Stimulated activated CD4-positive, alpha-beta T cell treated with anti-CD3 and anti-CD28 coated beads, TNF-alpha, amount 100 ng/mL, for 48 hours (primary cell): ENCODE measurements at places on chromosomes 2 and 18.

GRCh38 chr2:160214461-160215445 is 14.7 kb upstream of the ITGB6 start:
- DNase-seq: no peak

GRCh38 chr2:71880846-71881610 is 266.6 kb downstream of the CYP26B1 start:
- no peak for DNase-seq

DNA sequence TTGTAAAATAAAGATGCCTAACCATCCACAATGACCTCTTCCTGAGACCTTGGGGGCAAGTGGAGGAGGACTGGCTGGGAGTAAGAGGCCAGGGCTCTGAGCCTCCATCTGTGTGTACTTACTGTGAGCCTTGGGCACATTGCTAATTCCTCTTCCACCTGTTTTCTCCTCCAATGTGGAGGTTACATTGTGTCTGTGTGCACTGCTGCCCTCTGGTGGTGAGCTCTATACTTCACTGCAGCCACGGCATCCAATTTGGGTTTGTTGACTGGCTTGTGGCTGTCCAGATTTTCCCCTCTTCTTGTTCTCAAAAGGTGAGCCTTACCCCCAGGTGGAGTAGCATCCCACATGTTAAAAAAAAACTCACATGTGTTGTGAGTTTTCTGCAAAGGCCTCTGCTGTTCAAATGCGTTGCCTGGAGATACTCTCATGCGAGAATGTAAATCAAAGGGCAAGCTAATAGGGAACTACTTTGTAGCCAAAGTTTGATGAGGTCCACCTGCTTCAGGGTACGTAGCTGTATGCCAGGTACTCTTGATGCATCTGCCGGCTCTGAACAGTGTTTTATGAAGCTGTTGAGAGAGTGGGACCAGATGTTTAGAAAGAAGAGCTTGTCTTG is 80.8 kb downstream of the APOB start:
- peak; percentile 46 for DNase-seq

DNA sequence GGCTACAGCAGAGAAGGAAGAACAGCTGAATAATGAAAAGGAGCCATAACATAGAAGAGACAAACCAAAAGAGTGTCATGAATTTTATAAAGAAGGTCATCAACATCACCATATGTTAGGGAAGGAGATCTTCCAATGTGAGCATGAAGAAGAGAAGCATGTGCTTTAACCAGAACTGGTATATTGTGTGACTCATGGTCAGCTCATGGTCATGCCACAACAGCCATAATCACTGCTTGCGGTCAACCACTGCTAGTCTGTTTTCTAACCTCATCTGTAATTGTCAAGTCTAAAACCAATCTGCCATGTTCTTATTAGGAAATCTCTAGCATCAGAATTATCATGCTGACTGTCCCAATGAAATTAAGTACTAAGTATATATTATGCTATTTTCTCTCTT is 204.1 kb upstream of the VRK2 start:
- DNase-seq: no peak

- DNase-seq: no peak
Observed at GRCh38 chr2:17846676-17847075, 30.4 kb downstream of the MSGN1 start.

DNA sequence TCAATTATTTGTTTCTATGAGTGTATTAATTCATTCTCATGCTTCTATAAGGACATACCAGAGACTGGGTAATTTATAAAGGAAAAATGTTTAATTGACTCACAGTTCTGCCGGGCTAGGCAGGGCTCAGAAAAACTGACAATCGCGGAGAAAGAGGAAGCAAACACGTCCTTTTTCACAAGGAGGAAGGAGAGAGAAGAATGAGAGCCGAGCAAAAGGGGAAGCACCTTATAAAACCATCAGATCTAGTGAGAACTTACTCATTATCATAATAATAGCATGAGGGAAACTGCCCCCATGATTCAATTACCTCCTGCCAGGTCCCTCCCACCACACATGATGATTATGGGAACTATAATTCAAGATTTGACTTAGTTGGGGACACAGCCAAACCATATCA is 294.0 kb downstream of the DSC3 start:
- DNase-seq: no peak

DNA sequence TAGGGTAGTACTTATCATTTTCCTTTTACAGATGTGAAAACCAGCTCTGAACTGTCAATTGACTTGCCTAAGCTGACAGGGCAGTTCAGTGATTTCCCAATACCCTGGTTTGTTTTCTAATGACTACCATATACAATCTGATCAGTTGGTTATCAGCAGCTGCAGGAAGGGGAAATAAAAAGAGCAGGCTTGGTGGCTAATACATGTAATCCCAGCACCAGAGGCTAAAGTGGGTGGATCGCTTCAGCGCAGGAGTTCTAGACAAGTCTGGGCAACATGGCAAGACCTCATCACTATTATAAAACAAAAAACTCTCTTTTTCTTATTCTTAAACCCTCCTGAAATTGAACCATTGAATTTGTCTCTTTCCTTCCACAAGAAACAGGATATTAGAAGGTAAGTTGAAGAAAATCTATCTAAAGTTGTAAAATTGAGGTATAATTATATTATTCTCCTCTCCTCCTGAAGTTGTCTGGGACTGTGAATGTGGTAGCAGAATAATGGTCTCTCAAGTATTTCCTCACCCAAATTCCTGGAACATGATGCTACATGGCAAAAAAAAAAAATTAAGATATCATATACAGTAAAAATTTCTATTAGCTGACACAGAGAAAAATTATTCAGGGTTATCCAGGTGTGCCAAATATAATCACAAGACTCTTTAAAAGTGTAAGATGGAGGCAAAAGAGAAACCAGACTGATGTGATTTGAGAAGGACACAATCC is 1441.6 kb downstream of the SUCLG1 start:
- no peak for DNase-seq

- DNase-seq: no peak
Observed at GRCh38 chr2:24239553-24239952, 64.7 kb downstream of the FAM228A start.

- no peak for DNase-seq
Observed at GRCh38 chr18:79344208-79344581, 51.5 kb upstream of the NFATC1 start.

- no peak for DNase-seq
Observed at GRCh38 chr2:170216981-170217380, 39.0 kb downstream of the MYO3B start.

- DNase-seq: no peak
Observed at GRCh38 chr2:109087055-109087663, 41.8 kb upstream of the SH3RF3 start.

DNA sequence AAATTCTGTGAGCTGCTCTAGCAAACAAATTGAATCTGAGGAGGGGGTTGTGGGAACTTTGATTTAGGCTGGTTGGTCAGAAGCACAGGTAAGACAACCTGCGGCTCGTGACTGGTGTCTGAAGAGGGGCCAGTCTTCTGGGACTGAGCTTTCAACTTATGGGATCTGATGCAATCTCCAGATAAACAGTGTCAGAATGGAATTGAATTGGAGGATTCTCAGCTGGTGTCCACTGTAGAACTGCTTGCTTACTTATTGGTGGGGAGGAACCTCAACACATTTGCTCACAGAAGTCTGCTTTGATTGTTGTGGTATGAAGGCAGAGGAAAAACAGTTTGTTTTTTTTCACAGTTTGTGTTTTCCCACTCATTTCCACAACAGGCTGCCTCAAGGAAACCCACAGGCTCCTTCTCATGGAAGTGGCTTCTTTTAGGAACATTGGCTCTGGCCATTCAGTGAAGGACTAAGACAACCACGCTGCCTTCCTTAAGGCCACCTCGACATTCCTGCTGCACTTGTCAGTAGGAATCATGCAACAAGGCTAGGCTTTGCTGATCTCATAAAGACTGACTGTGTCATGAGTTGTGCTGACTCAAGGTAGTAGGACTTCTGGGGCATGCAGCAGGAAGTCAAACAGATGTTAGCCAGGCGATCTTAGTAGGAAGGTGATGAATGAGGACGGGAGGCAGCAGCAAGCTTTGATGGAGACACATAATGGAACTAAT is 104.7 kb downstream of the TSN start:
- no peak for DNase-seq

DNA sequence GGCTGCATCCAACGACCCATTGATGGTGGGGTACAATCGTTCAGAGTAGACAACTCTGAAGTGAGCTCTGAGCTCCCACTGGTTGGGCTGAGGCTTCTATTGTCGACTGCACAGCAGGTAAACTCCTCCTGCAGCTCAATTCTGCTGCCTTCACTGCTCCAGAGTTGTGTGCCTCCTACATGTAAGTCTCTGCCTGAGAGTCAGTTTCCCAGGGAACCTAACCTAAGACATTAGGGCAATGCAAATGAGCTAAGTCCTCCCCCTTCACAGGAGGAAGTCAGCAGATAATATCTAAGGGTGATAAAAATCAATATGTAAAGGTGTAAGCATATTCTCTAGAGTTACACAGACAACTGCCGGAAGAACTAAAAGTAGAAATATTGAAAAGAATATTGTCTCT is 22.5 kb upstream of the ACYP2 start:
- DNase-seq: no peak

- no peak for DNase-seq
Observed at GRCh38 chr2:236694146-236694888, 124.7 kb downstream of the ACKR3 start.

DNA sequence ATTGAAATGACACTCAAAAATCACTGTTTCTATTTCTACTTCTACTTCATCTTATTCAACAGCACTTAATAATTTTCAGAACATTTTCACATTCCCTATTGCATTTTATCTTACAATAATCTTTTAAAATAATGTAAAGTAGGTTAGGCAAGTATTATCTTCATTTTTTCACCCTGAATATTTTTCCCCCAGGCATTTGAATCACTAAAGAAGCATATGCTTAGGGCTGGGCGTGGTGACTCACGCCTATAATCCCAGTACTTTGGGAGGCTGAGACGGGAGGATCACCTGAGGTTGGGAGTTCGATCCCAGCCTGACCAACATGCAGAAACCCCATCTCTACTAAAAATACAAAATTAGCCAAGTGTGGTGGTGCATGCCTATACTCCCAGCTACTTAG is 6.7 kb downstream of the WDCP start:
- no peak for DNase-seq

GRCh38 chr2:769771-770170 is 92.6 kb upstream of the TMEM18 start:
- DNase-seq: no peak

DNA sequence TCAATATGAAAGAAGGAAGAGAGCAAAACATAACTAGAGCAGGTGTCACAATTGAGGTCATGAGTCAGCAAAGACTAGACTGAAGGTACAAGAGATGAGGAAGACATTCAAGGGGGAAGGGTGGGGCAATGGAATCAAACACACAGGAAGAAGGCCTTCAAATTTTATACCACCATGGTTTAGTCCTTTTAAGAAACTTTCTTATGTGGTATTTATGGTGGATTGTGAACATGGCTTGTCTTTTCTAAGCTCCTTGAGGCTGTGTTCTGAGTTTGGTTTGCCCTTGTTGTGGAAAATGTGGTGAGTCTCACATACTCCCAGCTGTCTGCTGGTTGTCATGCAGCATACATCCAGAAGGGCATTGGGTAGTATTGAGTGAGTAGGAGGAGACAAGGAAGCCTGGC is 62.1 kb downstream of the NABP1 start:
- peak; percentile 16 for DNase-seq

DNA sequence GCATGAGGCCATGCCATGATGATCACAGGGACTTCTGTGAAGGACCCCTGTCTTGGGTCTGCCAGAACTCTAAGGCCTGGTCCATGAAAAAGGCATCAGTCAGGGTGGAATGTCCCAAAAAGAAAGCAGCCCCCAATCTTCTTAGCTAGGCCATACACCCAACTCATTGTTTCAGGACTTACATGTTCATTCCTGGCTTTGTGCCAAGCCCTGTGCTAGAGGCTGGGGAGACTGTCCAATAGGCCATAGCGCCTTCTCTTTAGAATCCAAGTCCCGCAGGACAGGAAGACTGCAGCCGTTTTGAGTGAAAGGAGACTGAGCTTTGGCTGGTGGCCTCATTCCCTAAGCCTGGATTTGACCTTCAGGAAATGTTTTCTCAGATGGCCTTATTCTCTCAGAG is 247.3 kb downstream of the PRKCE start:
- no peak for DNase-seq

GRCh38 chr2:197804758-197805714 is 643 bp downstream of the PLCL1 start:
- DNase-seq: no peak

DNA sequence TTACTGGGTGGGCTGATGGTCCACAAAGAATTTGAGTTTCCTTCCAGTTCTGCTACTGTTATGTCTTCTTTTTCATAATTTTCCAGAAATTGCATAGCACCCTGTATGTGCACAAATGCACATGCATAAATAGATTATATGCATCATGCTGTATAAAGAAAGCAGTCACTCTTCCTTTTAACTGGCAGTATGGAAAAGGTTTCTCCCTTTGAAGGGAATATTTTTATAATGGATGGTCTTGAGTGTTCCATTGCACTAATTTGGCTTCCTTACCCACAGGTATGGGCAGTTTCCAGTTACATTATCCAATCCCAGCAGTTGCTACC is 154.4 kb downstream of the NAPG start:
- no peak for DNase-seq

DNA sequence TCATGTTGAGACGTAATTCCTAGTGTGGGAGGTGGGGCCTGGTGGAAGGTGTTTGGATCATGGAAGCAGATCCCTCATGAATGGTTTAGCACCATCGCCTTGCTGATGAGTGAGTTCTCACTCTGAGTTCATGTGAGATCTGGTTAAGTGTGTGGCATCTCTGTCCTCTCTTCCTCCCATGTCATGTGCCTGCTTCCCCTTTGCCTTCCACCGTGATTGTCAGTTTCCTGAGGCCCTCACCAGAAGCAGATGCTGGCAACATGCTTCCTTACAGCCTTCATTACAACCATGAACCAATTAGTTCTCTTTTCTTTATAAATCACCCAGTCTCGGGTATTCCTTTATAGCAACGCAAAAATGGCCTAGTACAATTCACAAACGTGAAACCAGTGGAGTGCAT is 14.6 kb upstream of the MCM6 start:
- DNase-seq: no peak

- DNase-seq: no peak
Observed at GRCh38 chr2:104845552-104845931, 8.4 kb upstream of the POU3F3 start.

DNA sequence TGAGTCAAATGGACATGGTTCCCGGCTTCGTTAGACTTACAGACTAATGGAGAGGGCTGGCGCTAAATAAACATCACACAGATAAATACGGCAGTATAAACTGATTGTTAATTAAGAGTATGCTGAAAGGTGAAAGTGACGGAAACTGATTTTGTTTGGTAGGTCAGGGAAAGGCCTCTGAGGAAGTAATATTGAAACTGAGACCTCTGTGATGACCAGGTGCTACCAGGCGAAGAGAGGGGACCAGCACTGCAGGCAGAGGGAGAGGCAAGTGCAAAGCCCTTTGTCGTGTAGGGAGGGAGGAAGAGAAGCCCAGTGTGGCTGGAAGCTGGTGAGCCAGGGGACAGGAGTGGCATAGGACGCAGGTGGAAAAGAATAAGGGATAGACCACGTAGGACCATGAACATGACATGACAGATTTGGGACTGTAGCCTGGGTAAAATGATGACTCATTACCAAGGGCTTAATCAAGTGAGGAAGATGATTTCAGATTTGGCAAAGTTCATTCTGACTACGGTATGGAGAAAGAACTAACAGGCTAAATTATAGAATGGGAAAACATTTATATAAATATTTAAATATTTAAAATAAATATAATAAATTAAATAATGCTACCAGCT is 433.1 kb downstream of the NCKAP5 start:
- no peak for DNase-seq

- no peak for DNase-seq
Observed at GRCh38 chr2:37877457-37878315, 47.4 kb upstream of the RMDN2 start.
